Fibroblast of skin of back (primary cell): ENCODE measurements at places on chromosomes 5 and 9.

DNA sequence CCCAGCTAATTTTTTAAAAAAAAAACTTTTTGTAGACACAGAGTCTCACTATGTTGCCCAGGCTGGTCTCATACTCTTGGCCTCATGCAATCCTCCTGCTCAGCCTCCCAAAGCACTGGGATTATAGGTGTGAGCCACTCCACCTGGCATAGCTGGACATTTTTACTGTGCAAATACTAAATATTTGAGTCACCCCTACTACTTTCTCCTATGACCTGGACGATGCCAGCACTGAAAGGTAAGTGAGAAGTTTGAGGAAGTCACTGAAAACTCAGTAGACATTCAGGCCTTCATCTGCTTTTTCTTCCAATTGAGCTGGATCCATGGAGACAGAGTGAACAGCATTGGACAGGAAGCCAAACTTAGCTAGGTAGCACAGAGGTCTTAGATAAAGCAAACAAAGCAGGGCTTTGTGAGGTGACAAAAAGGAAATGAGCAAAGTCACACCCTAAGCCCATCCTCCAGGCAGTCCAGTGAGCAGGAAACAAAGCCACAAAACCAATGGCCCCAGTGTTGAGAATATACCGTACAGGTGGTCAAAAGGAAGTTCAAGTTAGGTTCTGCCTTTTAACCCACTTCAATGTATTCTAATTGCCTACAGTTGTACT, 192.6 kb upstream of the RASA1 start:
- DNase-seq = no peak

GRCh38 chr9:109342878-109343277, 22.0 kb upstream of the EPB41L4B start:
- no peak for DNase-seq

GRCh38 chr5:30802961-30803705, 390.4 kb upstream of the CDH6 start:
- peak; percentile 65 for DNase-seq

GRCh38 chr5:179171251-179171815, 111.2 kb downstream of the ZNF354C start:
- DNase-seq = no peak

DNA sequence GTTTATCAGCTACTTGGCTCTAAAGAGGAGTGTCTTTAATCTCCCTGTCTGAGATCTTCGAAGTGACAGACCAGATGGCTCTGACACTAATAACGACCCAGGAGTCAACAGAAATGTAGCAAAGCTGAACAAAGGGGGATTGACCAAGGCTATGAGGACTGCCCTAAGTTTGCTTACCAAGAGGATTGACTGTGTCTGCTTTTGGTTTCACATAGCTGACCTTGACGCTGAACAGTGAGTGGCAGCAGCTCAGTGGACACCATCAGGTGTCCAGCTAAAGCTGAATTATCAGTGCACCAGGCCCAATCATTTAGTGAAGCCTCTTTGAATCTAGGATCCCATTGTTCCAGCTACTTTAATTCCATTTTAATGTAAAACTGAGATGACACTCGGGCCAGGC, 262.6 kb downstream of the COX7C start:
- no peak for DNase-seq

DNA sequence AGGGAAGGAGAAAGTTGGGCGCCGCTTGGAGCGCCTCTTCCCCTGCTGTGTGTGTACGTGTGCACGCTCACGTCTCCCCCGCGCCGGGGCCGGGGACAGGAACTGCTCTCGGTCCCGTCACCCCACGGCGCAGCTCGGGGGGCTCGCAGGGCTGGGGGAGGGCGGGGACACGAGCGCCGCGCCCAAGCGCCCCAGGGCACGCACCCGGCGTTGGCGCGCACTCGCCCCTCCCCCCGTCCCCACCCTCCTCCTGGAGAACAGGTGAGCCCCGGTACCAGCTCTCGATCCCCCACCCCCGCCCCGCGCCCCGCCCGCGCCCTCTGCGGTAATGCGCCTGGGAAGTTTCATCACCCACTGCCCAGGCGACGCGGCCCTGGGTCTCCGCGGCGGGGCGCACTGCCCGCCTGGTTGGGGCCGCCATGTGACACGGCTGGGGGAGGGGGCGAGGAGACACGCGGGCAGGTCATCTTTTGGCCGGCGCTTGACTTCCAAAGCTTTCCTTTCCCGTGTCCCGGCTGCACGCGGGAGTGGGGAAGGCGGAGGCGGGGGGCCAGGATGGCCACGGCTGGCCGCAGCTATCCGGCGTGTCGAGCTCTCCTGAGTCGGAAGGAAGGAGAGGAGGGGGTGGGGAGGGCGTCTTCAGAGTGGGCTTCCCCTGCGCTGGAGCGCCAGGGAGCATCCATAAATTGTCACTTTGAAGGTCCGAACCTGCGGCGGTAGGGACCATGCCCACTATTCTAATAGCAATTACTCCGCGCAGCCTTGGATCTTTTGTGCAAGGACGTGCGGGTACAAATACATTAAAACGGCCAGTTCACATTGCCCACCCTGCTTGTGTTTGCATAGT, 1.5 kb upstream of the STC2 start:
- peak; percentile 92 for DNase-seq

GRCh38 chr5:58294598-58295305, 165.1 kb downstream of the PLK2 start:
- peak; percentile 49 for DNase-seq

DNA sequence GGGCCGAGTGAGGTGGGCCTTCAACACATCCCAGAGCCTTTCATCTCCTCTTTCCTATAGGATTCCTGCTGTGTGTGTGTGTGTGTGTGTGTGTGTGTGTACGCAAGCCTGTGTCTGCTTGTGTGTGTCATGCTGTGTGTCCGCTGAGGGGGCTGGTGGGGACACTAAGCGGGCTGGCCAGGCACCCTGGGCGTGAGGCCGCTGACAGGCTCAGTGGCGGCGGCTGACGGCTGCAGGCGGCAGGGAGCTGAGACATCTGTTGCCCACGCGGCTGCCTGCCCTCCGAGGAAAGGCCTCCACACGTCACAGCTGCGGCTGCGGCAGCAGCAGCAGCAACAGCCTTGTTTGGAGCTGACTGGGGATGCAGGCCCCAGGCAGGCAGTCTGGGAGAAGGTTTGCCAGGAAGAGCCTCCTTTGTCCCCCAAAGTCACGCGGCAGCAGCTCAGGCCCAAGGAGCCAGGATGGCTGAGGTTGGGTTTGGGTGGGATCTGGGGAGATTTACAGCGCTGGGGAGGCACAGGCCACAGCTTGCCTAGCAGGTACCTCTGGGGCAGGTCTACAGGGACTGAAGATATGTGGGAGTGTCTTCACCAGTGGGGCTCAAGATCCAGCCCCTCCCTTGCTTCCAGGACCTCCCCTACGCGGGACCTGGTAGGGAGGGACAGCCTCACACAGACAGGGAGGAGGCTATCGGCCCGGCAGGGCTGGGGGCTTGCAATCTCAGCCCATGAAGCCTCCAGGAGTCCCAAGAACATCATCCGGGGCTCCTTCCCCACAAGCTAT, 1.8 kb downstream of the PDLIM4 start:
- peak; percentile 87 for DNase-seq

GRCh38 chr5:102737161-102737560, 17.9 kb upstream of the PAM start:
- no peak for DNase-seq

DNA sequence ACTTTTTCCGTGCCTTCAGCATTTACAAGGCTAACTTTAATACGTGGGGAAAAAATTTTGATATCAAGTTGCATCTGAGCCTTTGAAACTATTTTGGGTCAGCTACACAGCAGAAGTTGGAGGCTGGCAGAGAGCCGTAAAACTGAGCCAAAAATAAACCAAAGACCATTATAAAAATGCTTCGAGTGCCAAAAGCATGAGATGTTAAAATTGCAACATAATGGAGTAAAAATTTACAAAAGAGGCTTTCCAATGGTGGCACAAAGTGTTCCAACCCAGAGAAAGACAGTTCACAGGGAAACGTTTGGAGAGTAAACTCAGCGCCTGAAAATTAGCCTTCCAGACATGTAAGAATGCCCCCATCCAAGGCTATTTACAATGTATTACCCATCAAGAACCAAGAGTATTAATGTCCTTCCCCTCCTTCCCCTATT, 190.3 kb downstream of the TLE1 start:
- DNase-seq = peak; percentile 72

DNA sequence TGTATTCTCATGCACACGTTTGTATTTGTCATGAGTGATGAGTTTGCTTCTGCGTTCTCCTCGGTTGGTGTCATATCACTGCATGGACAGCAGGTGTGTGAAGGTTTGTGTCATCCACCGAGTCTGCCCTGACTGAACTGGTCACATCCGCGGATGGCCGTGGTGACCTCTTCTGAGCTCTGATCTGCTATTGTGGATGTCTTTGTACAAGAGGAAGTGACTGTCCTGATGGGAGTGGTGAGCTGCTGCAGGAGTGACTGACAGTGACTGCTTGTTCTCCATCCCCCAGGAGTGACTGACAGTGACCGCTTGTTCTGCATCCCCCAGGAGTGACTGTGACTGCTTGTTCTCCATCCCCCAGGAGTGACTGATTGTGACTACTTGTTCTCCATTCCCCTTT, 69.9 kb downstream of the EHMT1 start:
- no peak for DNase-seq

DNA sequence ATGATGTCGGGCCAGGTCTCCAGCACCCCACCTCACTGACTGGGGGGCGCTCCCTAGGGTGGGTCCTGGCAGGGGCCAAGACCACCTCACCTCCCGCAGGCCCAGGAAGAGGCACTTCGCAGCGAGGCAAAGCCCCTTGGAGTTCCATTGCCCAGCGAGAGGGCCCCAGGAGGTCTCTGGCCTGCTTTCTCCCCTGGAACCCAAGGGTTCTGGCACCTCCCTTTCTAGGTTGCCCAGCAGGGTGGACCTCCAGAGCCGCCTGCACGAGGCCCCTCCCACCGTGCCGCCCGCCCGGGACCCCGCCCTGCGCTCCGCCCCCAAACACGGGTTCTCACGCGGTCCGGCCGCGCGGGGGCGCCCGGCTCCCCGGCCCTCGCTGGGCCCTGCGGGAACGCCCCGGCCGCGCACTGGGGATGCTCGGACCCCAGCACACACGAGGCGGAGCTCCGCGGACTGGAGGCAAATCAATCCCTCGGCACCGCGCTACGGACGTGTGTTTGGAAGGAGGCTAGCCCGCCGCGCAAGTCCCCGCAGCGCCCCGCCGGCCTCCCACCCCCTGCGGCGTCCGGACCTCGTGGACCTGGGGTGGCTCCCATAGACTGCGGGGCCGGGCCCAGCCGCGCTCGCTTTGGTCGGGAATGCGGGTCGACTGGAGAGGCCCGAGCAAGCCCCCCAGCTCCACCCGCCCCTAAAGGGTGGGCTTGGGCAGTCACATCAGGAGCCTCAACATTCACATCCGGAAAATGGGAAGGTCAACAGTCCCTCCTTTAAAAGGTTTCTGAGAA, 99.5 kb upstream of the LMX1B start:
- peak; percentile 58 for DNase-seq

- peak; percentile 27 for DNase-seq
Measured at GRCh38 chr5:10981932-10982331, 220.9 kb upstream of the DAP start.

- DNase-seq = no peak
Measured at GRCh38 chr5:171776770-171777759, 8.6 kb upstream of the SMIM23 start.

DNA sequence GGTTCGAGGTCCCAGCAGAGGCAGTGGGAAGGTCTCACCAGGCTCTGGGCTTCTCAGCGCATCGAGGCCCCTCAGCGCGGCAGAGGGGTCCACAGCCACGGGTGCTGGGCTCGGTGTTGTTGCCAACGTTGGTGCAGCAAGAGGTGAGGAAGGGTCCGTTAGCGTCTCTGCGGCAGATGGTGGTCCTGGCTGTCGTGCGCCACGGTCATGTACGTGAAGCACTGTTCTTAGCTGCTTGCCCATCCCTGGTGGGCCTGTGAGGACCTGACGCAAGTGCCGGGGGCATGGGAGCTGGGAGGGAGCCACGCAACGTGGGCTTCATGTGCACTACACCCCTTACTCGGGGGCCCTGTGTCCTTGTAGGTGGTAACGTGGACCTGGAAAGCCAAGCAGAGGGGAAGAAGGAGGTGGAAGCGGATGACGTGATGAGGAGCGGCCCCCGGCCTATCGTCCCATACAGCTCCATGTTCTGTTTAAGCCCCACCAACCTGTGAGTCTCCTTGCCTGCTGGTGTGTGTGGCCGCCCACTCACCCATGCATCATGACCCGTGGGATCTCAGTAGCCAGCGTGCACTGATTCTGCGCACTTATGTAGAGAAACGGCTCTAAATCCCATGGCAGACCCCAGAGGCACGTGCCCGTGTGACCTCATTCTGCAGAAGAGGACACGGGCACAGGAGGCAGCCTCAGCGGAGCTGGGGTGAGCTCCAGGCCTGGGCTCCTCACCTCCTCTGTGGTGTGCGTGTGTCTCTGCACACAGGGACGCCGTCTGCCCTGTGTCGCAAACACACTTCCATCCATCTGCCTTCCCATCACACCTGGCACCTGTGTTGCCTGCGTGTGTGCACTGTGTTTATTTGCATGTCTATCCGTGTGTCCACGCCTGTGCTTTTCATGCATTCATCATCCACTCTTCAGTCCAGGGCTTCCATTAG, 166.1 kb downstream of the CACNA1B start:
- no peak for DNase-seq

GRCh38 chr9:118883411-118883810, 485.8 kb downstream of the BRINP1 start:
- DNase-seq = no peak

DNA sequence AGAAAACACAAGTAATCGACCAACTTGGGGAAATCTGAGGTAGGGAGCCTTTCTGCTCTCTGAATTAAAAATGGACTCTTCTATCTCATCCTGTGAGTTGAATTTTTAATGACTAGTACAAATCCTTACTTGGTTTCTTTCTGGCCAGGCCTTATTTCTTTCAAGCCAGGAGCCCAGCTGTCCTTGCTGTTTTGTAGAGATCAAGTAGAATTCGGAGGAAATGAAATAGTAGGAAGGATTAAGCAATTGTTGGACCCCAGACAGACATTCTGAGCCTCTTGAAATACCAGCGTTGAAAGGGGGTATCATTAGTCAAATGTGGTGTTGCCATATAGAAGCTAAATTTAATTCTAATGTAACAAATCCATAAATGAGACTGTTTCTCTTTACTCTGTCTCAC, 53.7 kb upstream of the SMIM15 start:
- no peak for DNase-seq

DNA sequence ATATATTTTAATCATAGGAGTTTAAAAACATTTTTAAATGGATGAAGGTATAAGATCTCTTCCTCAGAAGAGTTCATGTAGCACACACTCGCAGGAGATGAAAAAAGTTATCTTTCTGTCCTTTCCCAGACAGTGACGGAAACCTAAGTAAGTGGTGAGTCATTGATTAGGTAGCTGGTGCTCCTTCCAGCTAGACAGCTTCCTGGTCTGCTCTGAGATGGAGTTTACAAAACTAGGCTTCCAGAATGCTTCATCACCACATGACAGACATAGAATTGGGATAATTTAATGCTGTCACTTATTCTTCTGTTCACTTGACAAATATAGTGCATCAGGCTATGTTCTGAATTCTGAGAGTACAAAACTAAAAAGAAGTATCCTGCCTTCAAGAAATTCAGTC, 2393.0 kb upstream of the C9orf72 start:
- peak; percentile 74 for DNase-seq

GRCh38 chr5:135034963-135035677, 1.1 kb upstream of the PITX1 start:
- DNase-seq = no peak

- DNase-seq = peak; percentile 8
Measured at GRCh38 chr5:111345731-111346130, 121.5 kb downstream of the CAMK4 start.

GRCh38 chr5:32964261-32964660, 253.1 kb downstream of the NPR3 start:
- DNase-seq = peak; percentile 76
